ENCODE measurements at places on chromosomes 1 and 21.
A peak's percentile ranks its signal among the peaks of the same experiment; 100 is the strongest.

DNA sequence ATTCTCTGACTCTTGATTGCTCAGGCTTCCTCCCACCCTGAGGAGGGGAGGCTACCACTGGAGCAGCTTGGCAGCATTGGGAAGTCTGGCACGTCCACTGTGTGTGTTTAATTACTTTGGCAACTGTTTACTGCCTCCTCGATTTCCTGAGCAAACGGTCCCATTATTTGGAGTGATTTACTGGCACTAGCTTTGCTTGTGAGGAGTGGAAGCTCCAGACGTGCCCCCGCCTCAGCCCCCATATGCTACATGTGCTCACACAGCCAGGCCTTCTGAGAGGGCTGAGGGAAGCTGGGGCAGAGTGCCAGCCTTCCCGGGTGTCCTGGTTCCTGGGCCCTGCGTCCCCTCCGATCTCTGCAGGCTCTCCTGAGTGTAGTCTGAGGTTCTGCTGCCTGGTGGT is 306.2 kb downstream of the PTPRU start:
- H3K4me3 ChIP-seq: no peak overlapping the region
- no peaks in the 10 kb centered on the region for H3K27me3 ChIP-seq
- no peaks in the 10 kb centered on the region for H3K36me3 ChIP-seq
- H3K4me1 ChIP-seq: no peaks in the 10 kb centered on the region

GRCh38 chr1:227391879-227392278 is 73.6 kb upstream of the CDC42BPA start:
- H3K4me1 ChIP-seq: no peaks in the 10 kb centered on the region
- no peak for DNase-seq
- H3K27me3 ChIP-seq: no peaks in the 10 kb centered on the region
- H3K27ac ChIP-seq: no peak overlapping the region
- no peaks in the 10 kb centered on the region for H3K36me3 ChIP-seq
- H3K4me3 ChIP-seq: no peak overlapping the region

GRCh38 chr1:47590523-47591225 is 152.8 kb downstream of the FOXD2 start:
- no peak overlapping the region for H3K27ac ChIP-seq
- H3K27me3 ChIP-seq: peaks cover 24% of the 10 kb centered on the region
- H3K36me3 ChIP-seq: no peaks in the 10 kb centered on the region
- no peak overlapping the region for H3K4me3 ChIP-seq

DNA sequence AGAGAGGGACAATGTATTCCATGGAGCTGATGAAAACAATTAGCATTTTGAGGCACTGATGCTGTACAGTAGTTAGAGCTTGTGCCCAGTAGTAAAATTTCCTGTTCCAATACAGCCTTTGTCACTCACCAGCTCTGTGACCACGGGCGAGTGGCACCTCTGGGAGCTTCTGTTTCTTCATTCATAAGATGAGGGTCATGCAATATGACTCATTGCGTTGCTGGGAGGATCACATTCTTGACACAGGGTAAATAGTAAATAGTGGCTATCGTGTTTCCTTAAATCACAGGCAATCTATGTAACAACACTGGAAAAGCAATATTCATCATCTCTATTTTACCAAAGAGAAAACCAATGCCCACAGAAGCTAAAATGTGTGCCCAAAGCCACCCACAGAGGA is 4.5 kb upstream of the LRRC52 start:
- no peaks in the 10 kb centered on the region for H3K27me3 ChIP-seq
- DNase-seq: no peak
- peaks cover 8% of the 10 kb centered on the region for H3K4me1 ChIP-seq
- no peak overlapping the region for H3K4me3 ChIP-seq

- H3K36me3 ChIP-seq: no peaks in the 10 kb centered on the region
- no peak overlapping the region for H3K4me3 ChIP-seq
- H3K4me1 ChIP-seq: no peaks in the 10 kb centered on the region
- no peak overlapping the region for H3K27ac ChIP-seq
- no peak for DNase-seq
- no peaks in the 10 kb centered on the region for H3K27me3 ChIP-seq
Observed at GRCh38 chr1:233090746-233091494, 140.5 kb downstream of the NTPCR start.

DNA sequence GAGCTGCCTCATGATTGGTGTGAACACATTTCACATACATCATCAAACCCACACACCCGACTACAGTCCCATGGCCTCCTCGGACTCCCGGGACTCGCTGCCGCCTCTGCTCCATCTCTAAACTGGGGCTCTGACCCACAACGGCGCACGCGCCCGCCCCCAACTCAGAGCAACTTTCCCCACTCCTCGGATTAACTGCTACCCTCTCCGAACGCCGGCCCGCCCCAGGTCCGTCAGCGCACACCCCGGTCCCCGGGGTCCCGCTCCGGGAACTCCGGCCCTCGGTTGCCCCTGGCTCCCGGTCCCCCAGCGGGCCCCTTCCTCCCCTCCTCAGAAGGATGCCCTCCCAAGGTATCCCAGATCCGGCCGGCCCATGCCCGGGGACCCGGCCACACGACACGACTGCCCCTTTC is 740 bp downstream of the DSTYK start:
- peaks cover 13% of the 10 kb centered on the region for H3K4me1 ChIP-seq
- H3K27ac ChIP-seq: peak overlapping the region; percentile 93
- H3K27me3 ChIP-seq: no peaks in the 10 kb centered on the region
- H3K36me3 ChIP-seq: no peaks in the 10 kb centered on the region

- no peaks in the 10 kb centered on the region for H3K4me1 ChIP-seq
- no peaks in the 10 kb centered on the region for H3K27me3 ChIP-seq
- no peak overlapping the region for H3K4me3 ChIP-seq
- no peak overlapping the region for H3K27ac ChIP-seq
Observed at GRCh38 chr1:222370081-222370912, 177.6 kb downstream of the HHIPL2 start.

DNA sequence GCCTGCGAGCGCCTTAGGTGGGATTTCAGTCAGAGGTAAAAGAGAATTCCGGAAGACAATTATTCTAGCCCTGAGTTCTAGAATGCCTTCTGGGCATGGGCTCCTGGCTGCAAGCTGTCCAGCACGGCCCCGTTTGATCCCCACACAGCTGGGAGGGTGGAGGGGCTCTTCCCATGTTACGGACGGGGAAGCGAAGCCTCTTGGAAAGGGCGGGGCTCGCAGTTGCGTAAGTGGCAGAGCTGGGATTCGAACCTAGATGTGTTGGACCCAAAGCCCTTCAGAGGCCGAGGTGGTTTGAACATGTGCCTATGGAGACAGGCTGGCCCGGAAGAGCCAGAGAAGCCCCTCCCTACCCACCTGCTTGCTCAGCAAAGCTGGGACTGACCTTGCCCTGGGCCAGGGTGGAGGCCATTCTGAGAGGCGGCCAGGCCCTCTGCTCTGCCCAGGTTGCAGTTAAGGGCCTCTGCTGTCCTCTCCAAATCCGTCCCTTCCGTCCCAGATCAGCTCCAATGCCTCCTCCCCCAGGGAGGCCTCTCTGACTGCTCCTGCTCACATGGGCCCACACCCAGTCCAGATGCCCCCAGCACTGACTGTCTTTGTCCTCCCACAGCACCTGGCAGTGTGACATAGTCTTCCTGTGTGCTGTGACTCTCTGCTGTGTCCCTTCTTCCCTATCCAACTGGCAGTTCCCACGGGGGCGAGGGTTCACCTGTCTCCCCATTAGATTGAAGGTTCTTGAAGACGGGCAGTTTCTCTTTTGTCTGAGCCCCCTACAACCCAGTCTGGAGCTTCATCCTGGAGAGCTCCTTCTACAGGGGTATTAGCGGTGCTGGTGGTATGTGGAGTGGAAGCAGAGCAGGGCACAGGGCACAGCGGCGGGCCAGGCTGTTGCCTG is 1.2 kb upstream of the HSPB7 start:
- H3K27ac ChIP-seq: peak overlapping the region; percentile 78
- H3K4me3 ChIP-seq: no peak overlapping the region
- no peaks in the 10 kb centered on the region for H3K27me3 ChIP-seq
- no peaks in the 10 kb centered on the region for H3K36me3 ChIP-seq

DNA sequence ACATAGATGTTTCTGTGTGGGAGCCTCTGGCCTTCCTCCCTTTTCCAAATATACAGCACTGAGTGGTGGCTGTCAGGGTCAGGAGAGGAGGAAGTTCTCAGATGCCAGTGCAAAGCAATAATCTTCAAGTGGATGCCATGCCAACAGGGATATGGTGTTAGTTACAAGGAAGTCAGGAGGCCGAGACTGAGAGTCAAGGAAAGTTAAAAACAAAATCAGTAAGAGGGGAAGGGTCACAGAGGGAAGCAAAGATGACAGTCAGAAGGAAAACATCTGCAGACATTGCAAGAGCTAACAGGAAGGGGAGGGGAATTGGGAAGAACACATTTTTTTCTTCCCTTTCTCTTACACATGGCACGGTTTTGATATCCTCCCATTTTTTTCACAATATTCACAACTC is 691.4 kb downstream of the ADGRL2 start:
- H3K36me3 ChIP-seq: no peaks in the 10 kb centered on the region
- H3K27ac ChIP-seq: peak overlapping the region; percentile 55
- no peaks in the 10 kb centered on the region for H3K27me3 ChIP-seq
- peaks cover 13% of the 10 kb centered on the region for H3K4me1 ChIP-seq
- no peak for DNase-seq

- H3K36me3 ChIP-seq: no peaks in the 10 kb centered on the region
- H3K4me1 ChIP-seq: no peaks in the 10 kb centered on the region
- DNase-seq: no peak
- H3K27ac ChIP-seq: no peak overlapping the region
- H3K4me3 ChIP-seq: no peak overlapping the region
Observed at GRCh38 chr1:29465755-29466154, 229.4 kb downstream of the PTPRU start.

DNA sequence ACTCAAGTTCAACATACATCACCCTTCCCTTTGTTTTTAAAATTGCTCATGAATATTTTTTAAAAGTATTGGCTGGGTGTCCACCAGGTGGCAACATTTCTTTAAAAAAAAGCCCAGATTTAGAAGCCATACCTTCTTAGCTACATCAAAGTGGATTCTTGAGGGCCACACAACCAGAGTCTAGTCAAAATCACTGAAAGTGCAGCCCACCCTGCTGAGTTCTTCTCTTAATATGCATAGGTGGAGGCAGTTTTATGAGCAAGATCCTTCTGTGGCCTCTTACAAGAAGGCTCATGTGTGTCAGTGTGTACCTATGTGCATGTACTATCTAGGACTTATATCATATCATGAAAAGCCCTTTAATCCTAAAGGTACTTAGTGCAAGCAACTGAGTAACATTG is 16.9 kb upstream of the GNG12 start:
- no peak overlapping the region for H3K27ac ChIP-seq
- no peaks in the 10 kb centered on the region for H3K27me3 ChIP-seq
- no peak overlapping the region for H3K4me3 ChIP-seq
- no peaks in the 10 kb centered on the region for H3K36me3 ChIP-seq
- peaks cover 7% of the 10 kb centered on the region for H3K4me1 ChIP-seq
- DNase-seq: no peak

DNA sequence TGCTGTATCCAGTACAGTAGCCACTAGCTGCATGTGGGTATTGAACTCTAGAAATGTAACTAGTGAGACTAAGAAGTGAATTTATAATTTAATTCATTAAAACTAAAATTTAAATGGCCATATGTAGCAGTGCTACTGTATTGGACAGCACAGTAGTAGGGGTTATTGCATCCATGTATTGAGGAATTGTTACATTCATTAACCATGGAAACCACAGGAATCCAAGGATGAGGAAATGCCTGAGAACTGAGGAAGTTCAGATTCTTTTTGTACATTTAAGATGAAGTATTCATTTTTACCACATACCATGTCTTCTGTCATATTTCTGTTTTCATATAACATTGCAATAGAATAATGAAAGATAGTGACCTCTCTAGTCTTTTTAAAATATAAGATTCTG is 2.6 kb downstream of the MTF2 start:
- no peak for DNase-seq
- peak overlapping the region; percentile 81 for H3K4me3 ChIP-seq
- H3K36me3 ChIP-seq: peaks cover 9% of the 10 kb centered on the region
- H3K27ac ChIP-seq: no peak overlapping the region
- H3K27me3 ChIP-seq: no peaks in the 10 kb centered on the region
- peaks cover 18% of the 10 kb centered on the region for H3K4me1 ChIP-seq

DNA sequence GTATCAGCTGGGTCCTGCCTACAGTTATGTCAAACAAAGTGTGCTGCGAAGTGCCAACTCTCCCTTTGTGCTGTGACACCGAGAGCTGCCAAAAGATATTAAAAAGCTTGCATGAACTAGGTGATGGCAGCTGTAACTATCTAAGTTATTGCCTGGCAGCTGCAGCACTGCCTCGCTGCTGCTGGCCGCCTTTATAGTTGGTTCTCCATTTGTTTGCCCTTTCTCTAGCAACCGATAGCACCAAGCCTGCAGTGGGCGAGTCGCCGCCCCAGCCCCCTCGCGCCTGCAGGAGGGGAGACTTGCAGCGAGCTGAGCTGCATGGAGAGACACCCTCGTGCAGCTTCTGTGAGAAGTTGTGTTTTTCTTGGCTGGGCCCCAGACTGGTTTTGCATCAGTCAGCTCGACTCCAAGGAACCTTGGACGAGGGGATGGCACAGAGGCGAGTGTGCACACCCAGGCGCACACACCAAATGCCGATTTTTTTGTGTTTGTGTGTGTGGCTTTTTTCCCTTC is 330.6 kb downstream of the RPS6KC1 start:
- H3K4me1 ChIP-seq: no peaks in the 10 kb centered on the region
- H3K4me3 ChIP-seq: no peak overlapping the region
- H3K36me3 ChIP-seq: no peaks in the 10 kb centered on the region
- H3K27me3 ChIP-seq: no peaks in the 10 kb centered on the region

Measured in upper lobe of right lung (tissue), 1 donor.